ENCODE measurements at places on chromosomes 5 and 9.

- DNase-seq, result no peak
Measured at GRCh38 chr5:9765419-9766140, 135.4 kb upstream of the TAS2R1 start.

DNA sequence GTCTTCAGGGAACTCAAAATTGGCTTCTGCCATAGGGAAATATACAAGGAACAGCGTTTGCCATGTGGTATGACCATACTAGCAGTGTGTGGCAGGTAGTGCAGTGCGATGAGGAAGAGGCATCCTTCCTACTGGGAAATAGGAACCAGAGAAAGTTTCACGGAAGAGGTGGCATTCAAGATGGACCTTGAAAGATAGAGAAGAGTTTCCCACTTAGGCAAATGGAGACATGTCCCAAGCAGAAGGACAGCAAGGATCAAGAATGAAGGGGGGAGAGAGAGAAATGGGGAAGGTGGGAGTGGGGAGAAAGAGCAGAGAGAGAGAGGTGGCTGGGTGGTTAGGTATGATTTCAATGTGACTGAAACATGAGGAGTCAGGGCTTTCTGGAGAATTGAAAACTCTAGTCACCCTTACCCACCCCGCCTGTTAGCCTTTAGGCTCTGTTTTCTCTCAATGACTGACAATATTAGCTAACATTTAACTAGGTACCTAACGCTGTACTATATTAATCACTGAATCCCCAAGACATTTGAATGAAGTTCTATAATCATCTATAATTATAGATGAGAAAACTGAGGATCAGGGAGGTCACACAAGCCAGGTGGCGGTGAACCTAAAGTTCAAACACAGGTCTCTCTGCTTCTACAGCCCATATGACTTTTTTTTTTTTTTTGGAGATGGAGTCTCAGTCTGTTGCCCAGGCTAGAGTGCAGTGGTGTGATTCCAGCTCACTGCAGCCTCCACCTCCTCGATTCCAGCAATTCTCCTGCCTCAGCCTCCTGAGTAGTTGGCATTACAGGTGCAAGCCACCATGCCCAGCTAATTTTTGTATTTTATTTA lies 171.3 kb downstream of the NR3C1 start:
- no peak for DNase-seq

DNA sequence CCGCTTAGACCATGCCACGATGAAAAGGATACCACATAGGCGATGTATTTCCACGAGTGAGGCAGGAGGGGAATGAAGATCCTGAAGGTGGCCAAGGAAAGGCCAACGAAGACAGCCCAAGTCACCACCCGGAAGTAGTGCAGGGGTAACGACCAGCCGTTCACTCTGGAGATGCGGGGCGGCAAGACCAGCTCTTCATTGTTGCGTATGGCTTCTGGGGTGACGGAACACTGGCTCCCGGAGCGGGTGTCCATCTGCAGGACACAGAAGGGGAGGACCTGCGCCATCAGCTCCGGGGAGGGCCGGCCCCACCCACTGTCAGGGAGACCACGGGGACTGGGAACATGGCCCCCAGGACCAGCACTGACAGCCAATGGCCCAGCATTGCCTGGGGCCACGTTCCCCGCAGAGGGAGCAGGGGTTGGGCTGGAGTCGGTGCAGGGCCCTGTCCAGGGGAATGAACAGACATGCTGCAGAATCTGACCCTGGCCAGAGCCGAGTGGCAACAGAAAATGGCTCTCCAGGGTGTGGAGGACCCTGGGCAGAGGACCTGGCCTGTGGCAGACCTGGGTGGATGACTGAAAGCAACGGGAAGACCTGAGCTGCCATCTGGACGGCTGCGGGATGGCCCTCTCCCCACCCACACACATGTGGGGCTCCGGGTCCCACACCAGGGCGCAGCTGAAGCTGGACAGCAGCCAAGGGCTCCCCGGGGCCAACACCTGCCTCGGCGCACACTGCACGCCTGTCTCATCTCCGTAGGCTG lies 17.7 kb downstream of the ZDHHC11B start:
- peak; percentile 51 for DNase-seq

GRCh38 chr9:136886610-136887597 lies 588 bp downstream of the TRAF2 start:
- DNase-seq, result peak; percentile 69

DNA sequence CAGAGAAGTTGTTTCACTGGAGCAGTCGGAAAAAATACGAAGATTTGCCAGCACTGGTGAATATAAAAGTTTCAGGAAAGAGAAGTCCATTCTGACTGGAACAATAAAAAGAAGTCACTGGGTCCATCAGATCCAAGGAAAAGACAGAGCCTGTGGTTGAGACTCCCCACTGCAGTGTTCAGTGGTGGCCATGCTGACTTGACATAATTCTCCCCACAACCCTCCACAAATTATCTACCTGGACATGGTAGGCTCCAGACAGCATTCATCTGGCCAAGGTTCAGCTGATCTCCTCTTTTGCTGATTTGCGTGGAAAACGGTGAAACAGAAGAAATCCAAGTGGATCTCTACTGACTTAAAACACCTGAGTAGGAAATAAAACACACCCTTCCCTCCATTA lies 8.0 kb downstream of the THBS4 start:
- DNase-seq, result no peak

GRCh38 chr9:135502168-135502872 lies 1.8 kb downstream of the MRPS2 start:
- no peak for DNase-seq

- no peak for DNase-seq
Measured at GRCh38 chr5:173123416-173123815, 20.9 kb upstream of the BNIP1 start.

GRCh38 chr5:98602534-98603112 lies 170.8 kb upstream of the RGMB start:
- DNase-seq, result no peak

DNA sequence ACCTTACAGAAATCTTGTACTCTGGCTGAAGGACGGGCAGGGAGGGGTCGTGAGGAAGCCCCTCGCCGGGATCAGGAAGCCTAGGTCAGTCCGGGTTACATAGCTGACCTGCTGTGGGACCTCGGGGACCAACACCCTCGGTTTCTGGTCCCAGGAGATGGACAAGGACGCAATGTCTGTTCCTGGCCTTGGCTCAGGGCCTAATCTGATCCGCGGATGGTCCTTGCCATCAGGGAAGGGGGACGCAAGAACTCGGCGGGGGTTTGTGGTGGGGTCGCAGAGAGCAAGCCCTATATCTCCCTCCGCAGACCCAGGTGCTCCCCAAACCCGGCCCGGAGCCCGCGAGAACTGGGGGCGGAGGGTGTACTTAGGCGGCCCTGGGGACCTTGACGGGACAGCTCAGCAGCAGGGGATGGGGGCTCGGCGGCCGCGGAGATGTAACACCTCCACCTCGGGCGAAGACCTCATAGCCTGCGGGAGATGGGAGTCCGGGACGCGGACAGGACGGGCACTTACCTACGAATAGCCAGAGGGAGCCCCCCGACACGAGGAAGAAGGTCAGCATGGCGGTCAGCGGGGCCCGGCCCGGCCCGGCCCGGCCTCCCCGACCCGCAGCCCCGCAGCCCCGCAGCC lies 353 bp downstream of the ACSL6 start:
- no peak for DNase-seq

GRCh38 chr9:79766091-79766490 lies 194.3 kb downstream of the TLE4 start:
- no peak for DNase-seq

GRCh38 chr9:123616707-123617106 lies 260.7 kb downstream of the CRB2 start:
- DNase-seq, result no peak

- DNase-seq, result no peak
Measured at GRCh38 chr9:13590996-13591395, 311.5 kb upstream of the MPDZ start.

GRCh38 chr9:77916820-77917219 lies 114.8 kb downstream of the GNAQ start:
- no peak for DNase-seq

DNA sequence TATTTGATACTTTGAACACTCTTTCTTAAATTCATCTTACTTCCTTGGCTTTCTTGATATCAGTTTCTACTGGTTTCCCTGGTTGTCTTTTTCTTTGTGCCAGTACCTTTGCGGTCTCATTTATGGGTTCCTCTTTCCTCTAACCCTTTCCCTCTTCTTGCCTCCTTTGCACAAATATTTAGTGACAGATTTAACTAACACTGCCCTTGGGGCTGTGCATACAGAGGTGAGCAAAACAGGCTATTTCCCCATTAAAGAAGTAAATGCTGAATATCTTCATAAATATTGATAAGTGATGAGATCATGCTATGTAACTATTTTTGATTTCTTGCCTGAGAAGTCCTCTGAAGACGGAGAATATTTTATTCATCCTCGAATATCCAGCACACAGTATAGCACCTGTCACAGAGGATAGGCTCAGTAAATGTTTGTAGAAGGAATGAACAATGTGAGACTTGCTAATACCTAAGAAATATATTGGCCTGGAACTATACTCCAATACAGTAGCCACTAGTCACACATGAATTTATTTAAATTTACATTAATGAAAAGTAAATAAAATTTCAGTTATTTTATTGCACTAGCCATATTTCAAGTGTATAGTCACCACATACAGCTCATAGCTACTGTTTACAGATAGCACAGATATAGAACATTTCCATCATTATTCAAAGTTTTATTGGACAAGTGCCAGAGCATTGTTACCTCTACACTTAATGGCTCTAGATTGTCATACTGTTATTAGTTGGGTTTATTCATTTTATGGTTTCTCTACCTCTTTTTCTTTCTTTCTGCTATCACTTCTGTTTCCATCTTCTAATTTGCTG lies 90.4 kb downstream of the RIC1 start:
- DNase-seq, result no peak

DNA sequence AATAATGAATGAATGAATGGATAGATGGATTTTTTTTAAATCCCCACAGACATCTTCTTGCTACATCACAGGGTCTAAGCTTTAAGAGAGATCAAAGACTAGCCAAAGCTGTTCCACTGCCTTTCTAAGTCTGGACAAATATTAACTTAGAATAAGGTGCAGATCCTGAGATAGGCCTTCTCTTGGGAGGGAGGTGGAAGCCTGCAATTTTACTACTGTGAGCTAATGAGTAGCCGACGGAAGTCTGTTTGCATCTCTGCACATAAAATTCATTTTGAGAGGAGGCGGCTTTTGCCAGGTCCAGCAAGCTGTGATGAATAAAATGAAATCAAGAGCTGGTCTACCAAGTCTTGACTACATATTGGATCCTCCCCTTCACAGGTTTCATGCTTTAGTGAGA lies 484.9 kb downstream of the TMEM38B start:
- DNase-seq, result no peak

- no peak for DNase-seq
Measured at GRCh38 chr5:137730336-137730735, 5.6 kb downstream of the KLHL3 start.

DNA sequence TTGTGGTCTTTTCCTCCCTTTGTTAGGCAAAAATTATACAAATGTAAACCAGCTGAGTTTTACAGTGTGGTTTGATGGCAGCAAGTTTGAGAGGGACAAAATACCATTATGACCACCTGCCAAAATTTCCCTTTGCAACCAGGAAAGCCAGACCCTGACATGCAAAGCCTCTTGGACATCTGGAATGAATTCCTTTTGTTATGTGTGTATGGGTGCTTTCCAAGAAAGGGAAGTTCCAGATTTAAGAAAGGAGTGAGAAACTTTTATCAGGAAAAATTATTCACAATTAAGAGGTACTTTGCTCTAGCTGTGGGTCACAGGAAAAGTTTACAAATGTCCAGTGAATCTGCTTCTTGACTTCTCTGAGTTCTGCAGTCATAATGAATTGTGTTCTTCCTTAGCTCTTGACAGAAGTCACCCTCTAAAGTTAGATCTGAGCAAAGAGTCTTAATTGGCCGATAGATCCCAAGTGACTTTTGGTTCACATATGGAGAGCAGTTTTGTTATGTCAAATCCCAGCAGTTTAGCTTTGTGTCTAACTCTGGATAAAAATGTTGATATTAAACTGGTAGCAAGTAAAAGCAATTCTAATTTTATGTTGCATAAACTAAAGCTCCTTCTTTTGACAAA lies 295.9 kb upstream of the ZNF608 start:
- DNase-seq, result no peak

- DNase-seq, result no peak
Measured at GRCh38 chr5:115811406-115811805, 5.1 kb downstream of the CDO1 start.

GRCh38 chr9:110641293-110641692 lies 27.3 kb upstream of the MUSK start:
- DNase-seq, result no peak

DNA sequence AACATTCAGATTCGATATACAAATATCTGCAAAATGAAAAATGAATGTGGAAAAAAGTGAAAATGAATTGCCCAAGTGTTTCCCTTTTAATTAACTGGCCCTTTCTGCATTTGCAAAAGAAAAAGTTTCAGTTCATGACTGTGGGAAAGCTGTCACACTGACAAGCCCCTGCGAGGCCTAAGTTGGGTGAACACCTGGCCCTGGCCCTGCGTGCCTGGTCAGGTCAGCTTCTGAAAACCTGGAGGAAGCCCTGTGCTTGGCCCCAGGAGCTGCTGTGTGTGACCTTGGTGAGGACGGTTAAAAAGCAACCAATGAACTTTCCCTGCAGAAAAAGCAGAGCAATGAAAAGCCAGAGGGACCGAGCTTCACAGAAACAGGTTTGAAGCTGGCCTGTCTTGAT lies 41.0 kb upstream of the SHC3 start:
- DNase-seq, result no peak

DNA sequence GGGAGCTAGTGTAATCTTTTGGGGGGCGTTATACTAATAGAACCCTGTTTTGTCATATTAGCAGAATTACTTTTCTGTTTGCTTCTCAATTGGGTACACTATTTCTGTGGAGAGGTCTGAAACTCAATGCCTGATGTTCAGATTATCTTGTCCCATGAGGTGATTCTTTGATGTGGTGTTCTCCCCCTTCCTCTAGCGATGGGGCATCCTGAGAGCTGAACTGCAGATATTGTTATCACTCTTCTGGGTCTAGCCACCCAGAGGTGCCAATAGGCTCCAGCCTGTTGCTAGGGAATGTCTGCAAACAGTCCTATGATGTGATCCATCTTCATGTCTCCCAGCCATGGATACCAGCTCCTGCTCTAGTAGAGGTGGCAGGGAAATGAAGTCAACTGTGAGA lies 233.1 kb upstream of the RASA1 start:
- no peak for DNase-seq

GRCh38 chr5:124343451-124343867 lies 403.0 kb downstream of the ZNF608 start:
- DNase-seq, result no peak

DNA sequence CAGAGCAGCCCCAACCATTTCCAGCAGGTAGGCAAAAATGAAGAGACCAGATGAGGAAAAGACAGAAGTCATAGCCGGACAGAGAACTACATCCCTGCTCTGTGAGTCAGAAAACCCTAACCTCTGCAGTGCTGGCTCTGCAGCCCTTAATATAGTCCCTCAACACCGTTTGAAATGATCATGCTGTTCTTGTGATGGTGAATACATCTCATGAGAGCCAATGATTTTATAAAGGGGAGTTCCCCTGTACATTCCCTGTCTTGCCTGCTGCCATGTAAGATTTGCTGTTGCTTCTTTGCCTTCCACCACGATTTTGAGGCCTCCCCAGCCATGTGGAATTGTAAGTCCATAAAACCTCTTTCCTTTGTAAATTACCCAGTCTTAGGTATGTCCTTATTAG lies 216.8 kb upstream of the RFX3 start:
- no peak for DNase-seq

Measured in activated naive CD4-positive, alpha-beta T cell treated with anti-CD3 and anti-CD28 coated beads, Interleukin-2, amount 50 U/mL, for 72 hours (primary cell).